ENCODE measurements at places on chromosomes 12 and 14. TPM values are rescaled to one million over a fixed set of nuclear protein-coding genes. Genes with fewer than 3 reads are reported as not detected.

DNA sequence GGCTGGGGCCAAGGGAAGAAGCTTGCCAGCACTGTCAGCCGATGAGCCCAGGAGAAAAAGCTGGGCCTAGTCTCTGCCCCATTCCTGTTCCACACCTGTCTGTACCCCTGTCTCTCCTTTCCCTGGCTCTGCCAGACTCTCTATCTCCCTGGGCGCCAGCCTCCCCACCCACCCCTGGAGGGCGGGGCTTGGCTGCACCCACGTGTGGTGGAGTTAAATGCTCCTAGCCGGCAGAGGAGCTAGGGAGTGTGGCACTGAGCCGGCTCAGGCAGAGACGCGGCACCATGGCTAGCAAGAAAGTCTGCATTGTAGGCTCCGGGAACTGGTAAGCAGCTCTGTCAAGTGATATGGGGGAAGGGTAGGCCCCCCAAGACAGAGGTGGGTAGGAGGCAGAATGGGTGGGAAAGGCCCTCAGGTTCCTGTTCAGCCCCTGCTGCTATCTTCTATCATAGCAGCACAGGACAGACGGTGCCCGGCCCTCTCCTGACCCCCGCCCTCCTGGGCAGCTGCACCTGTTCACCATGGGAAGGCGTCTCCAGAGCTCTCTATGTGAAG lies at the start of gene GPD1:
TSS of gene GPD1 (plus strand) at position 242 of the 555 bp plus-strand sequence. CDS start at position 285, 43 bp downstream.
- DNase-seq: peak; percentile 89

- DNase-seq: peak; percentile 55
Measured at GRCh38 chr14:21617614-21618013, 17.1 kb downstream of the OR10G2 start.

DNA sequence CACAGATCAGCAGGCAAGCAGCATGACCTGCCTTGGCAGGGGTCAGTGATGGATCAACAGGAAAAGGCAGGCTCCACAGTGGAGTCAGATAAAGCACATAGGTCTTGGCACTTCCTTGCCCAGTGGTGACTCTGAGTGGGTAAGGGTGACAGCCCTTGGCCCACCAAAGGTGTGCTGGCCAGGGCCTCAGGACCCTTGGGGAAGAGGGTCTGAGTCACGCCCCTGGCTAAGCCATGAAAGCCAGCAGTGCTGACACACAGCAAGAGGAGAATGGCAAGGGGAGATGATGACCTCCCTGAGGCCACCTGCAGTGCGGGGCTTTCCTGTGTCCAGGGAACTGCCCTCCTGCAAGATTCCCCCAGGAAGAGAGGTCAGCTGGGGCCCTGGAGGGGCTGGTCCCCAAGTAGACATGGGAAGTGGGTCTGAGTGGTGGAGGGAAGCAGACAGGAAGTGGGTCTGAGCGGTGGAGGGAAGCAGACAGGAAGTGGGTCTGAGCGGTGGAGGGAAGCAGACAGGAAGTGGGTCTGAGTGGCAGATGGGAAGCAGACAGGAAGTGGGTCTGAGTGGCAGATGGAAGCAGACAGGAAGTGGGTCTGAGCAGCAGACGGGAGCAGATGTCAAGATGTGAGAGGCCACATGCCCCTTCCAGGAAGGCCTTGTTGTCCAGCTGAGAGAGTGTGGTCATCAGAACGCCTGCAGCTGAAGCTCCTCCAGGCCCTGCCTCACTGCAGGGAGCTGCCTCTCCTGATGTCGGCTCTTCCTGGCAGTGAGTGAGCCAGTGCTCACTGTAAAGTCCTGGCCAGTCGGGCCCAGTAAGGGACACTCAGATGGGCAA lies 34.8 kb downstream of the DIO3 start:
- DNase-seq: peak; percentile 34

Gene LBHD2
- not detected for total RNA-seq

- peak; percentile 28 for DNase-seq
Measured at GRCh38 chr14:102487204-102487577, 22.4 kb downstream of the ANKRD9 start.

- peak; percentile 87 for DNase-seq
Measured at GRCh38 chr12:58285551-58285950, 344.2 kb downstream of the ATP23 start.

DNA sequence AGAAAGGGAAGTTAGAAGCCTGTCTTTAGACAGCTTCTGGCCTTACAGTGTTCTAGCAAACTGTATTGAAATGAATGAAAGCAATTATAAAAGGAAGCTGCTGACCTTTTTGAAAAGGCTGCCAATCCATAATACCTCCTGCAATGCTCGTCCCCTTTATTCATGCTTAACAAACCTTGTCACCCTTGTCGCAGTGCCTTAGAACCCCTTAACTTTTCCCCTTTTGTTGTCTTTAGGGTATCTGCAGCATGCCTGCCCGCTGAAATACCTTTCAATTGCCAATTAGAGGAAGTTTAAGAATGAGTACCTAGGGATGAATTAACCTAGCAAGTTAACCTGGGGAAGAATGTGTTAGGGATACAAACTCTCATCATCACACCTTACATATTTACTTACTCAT lies 731.2 kb downstream of the RERGL start:
- no peak for DNase-seq

GRCh38 chr12:46983959-46984841 lies 95.2 kb upstream of the PCED1B start:
- peak; percentile 87 for DNase-seq

- DNase-seq: no peak
Measured at GRCh38 chr14:102325791-102326345, 6.3 kb downstream of the ZNF839 start.

GRCh38 chr14:63180011-63180410 lies 24.2 kb upstream of the RHOJ start:
- DNase-seq: no peak

Gene NFYB
- 33.8 TPM for total RNA-seq

GRCh38 chr12:56266693-56267442 lies at the start of gene COQ10A:
TSS of gene COQ10A (plus strand) at chr12:56266942. CDS start at chr12:56267119, 177 bp downstream.
- DNase-seq: peak; percentile 99

DNA sequence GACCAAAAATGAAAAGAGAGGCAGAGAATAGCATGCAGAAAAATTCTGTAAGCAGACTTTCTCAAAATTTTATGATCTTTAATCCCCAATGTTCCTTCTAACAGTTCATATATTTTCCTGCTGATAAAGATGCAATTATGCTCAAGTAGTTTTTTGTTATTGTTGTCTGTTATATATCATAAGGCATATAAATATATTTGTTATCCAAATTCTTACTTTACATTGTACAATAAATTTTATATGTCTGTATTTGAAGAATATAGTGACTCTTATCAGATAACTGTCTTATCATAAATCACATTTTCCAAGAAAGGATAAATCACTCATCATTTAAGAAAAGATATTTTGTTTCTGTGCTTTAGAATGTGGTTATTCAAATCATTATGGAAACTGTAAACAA lies 2.6 kb downstream of the RASSF9 start:
- no peak for DNase-seq

DNA sequence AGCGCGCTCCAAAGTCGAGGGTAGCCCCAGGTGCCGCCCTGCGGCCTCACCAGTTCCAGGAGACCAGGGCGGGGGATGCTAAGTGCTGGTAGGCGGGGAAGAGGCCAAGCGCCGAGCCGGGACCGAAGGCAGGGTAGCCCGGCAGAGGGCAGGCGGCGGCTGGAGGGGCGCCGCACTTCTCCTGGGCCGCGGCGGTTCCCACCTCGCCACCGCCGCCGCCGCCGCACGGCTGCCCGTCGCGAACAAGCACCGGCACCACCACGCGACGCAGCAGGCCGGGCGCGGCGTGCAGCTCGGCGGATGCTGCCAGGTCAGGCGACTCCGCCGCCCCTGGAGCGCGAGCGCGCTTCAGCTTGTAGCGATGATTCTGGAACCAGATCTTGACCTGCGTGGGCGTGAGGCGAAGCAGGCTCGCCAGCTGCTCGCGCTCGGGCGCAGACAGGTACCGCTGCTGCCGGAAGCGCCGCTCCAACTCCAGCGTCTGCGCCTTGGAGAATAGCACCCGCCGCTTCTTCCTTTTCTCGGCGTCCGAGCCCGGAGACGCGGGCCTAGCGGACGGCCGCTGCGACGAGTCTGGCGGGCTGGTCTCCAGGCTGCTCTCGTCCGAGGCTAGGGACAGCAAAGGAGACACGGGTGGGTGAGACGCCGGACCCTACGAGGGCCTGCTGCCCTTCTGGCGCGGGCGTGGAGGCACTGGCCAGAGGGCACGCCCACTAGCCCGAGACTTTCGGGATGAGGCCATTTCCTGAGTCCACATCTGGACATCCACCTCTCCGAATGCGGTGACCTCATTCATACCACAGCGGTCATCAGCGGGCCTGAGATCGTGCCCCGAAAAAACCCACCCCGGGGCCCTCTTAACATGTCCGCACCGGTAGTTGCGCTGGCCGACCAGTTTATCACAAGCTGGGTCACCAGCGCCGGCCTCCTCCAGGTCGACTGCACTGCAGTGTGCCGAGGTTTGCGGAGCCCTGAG lies 1.3 kb downstream of the NKX2-8 start:
- peak; percentile 87 for DNase-seq

Gene APOF
- not detected for total RNA-seq

- DNase-seq: no peak
Measured at GRCh38 chr14:24911324-24912109, 138.4 kb downstream of the STXBP6 start.

DNA sequence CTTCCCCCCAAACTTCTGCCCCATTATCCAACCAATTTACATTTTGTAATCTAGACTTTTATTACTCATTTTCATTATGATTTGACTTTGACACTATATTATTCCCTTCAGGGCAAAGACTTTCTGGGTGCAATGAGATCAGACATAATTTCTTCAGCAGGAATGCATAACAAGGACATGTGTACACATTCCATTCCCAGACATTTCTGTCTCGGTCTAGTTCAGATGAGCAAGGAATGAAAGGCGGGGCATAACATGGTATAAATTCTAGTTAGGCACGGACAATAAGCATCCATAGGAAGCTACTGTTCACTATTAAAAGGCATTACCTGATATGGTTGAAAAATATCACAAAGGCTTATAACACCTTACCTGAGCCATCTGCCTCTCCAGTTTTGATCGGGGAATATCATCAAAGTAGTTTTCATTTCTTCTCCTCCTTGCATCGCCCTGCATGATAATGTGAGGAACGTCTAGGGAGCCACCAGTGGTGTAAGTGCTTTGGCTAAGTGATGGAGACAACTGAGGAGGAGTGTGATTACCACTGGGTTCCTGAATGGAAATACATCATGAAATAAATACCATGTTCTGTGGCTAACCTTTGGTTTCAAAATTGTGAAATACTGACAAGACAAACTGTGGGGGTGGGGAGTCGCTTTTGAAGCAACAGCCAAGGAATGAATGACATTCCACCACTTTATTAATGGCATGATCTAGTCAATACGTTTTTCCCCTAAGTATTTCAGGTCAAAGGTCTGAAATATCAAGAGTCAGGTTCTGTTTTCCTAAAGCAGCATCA lies 183.9 kb downstream of the APAF1 start:
- no peak for DNase-seq

- peak; percentile 63 for DNase-seq
Measured at GRCh38 chr12:107331471-107331870, 238.1 kb upstream of the CRY1 start.

Gene TDRD9
- total RNA-seq: not detected

DNA sequence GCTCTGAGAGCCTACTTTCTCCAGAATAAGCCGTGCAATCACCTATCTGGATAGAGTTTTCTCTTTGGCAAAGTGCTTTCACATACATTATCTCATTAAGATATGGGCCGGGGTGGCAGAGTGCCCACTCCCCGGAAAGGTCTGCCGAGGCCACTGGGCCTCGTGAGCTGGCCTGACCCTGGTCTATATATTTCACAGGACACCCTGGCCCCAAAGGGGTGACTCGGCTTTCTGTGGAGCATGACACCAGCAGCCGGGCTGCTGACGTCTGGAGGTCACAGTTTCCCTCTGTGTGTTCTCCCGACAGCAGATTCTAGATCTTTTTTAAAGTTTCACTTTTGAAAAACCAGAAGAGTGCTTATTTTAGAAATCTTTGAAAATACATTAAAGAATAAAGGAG lies 27.9 kb upstream of the ATP2A2 start:
- peak; percentile 65 for DNase-seq

DNA sequence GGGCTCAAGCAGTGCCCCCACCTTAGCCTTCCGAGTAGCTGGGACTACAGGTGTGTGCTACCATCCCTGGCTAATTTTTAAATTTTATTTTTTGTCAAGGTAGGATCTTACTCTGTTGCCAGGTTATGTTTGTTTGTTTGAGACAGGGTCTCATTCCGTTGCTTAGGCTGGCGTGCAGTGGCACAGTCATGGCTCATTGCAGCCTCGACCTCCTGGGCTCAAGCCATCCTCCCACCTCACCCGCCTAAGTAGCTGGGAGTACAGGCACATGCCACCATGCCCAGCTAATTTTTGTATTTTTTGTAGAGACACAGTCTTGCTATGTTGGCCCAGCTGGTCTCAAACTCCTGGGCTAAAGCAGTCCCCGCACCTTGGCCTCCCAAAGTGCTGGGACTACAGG lies 83.3 kb upstream of the KCNH3 start:
- DNase-seq: no peak

Gene TBC1D30
- total RNA-seq: 0.94 TPM

DNA sequence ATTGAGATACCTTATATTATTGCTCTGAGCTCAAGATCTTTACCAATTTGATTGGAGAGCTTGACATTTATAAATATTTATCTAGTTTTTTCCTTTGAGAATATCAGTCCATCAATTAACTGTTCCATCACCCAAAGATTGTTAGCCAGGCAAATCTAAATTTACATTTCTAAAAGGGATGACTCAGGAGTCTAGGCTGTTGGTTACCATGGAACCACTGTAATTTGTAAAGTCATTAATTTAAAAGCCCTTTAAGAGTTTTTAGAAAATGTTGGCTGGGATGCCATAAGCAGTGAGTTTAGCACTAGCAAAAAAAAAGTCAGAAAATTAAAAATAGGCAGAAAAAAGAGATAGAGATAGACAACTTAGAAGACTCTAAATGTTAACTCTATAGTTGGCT lies 19.5 kb upstream of the SERPINA1 start:
- DNase-seq: no peak

DNA sequence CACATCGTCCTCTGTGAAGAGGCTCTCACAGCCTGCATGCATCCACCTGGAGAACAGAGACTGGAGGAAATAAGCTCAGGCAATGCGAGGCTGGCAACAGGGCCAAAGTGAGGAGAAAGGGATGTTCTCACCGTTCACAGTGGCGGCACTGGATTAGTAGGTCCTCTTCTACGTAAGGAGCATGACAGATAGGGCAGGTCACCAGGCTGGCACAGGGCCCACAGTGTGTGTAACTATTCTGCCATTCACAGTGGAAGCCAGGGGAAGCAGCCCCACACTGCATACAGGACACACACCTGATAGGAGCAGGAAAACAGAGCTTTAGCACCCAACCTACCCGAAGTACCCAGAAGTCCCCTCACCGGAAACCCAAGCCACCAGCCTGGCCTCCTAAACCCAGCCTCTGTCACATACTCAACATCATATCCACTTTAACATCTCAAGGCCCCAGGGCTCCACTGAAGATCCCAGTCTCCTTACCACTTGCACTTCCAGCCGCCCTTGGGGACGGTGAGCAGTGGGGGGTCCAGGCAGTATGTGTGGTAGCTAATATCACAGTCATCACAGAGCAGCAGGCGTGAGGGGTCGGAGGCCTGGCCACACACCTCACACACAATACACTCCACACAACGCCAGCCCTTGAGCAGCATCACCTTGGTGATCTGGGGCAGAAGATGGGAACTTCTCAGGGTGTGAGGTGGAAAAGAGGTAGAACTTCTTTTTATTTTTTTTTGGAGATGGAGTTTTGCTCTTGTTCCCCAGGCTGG lies 14.3 kb downstream of the KMT2D start:
- no peak for DNase-seq

Gene GYS2
- total RNA-seq: not detected
